Epithelial cell of umbilical artery (primary cell): ENCODE measurements at places on chromosomes 2 and 18. TPM values are rescaled to one million over a fixed set of nuclear protein-coding genes. Genes with fewer than 3 reads are reported as not detected.

Gene ARHGAP25
- 0.32 and 1.4 TPM in 2 replicates for total RNA-seq

Gene FIGN
- 0.65 and 1.1 TPM in 2 replicates for total RNA-seq

Gene RETSAT
- 43.6 and 54.6 TPM in 2 replicates for total RNA-seq

Gene IL36G
- not detected in 2 replicates for total RNA-seq

Gene SLC9A4
- not detected in 2 replicates for total RNA-seq

Gene SULT1C4
- total RNA-seq, result 12.9 and 27.0 TPM in 2 replicates

Gene ERFE
- 0.30 and 0.32 TPM in 2 replicates for total RNA-seq

Gene NDC80
- 29.6 and 36.6 TPM in 2 replicates for total RNA-seq

Gene MYO5B
- total RNA-seq, result under 0.01 and 1.1 TPM in 2 replicates

Gene SLC40A1
- total RNA-seq, result 4.5 and 12.9 TPM in 2 replicates

Gene TP53I3
- total RNA-seq, result 83.1 and 94.5 TPM in 2 replicates

Gene IGFBP5
- total RNA-seq, result 2.3 and 5.9 TPM in 2 replicates

Gene AOX1
- 0.32 and 2.0 TPM in 2 replicates for total RNA-seq

Gene E2F6
- total RNA-seq, result 11.6 and 14.6 TPM in 2 replicates

Gene LOXL3
- total RNA-seq, result 2.9 and 4.4 TPM in 2 replicates

Gene MCFD2
- total RNA-seq, result 121 and 165 TPM in 2 replicates

Gene C2orf66
- under 0.01 TPM in 1 of 2 replicates, not detected in the other for total RNA-seq

Gene GBX2
- total RNA-seq, result 2.9 and 3.6 TPM in 2 replicates

Gene NT5DC4
- not detected in 2 replicates for total RNA-seq

Gene TUBA4B
- not detected in 2 replicates for total RNA-seq

Gene GALNT14
- 1.4 and 2.6 TPM in 2 replicates for total RNA-seq
